ENCODE measurements at places on chromosomes 16 and 17.

GRCh38 chr16:84660973-84661372 lies 12.7 kb downstream of the KLHL36 start:
- H3K4me1 ChIP-seq, result no peaks in the 10 kb centered on the region
- H3K36me3 ChIP-seq, result peaks cover 56% of the 10 kb centered on the region
- no peak overlapping the region for H3K4me3 ChIP-seq
- no peak overlapping the region for H3K27ac ChIP-seq

- no peak overlapping the region for H3K27ac ChIP-seq
- H3K4me3 ChIP-seq, result no peak overlapping the region
- H3K27me3 ChIP-seq, result peaks cover 3% of the 10 kb centered on the region
- no peaks in the 10 kb centered on the region for H3K4me1 ChIP-seq
Observed at GRCh38 chr17:42031584-42031983, 11.7 kb downstream of the NKIRAS2 start.

DNA sequence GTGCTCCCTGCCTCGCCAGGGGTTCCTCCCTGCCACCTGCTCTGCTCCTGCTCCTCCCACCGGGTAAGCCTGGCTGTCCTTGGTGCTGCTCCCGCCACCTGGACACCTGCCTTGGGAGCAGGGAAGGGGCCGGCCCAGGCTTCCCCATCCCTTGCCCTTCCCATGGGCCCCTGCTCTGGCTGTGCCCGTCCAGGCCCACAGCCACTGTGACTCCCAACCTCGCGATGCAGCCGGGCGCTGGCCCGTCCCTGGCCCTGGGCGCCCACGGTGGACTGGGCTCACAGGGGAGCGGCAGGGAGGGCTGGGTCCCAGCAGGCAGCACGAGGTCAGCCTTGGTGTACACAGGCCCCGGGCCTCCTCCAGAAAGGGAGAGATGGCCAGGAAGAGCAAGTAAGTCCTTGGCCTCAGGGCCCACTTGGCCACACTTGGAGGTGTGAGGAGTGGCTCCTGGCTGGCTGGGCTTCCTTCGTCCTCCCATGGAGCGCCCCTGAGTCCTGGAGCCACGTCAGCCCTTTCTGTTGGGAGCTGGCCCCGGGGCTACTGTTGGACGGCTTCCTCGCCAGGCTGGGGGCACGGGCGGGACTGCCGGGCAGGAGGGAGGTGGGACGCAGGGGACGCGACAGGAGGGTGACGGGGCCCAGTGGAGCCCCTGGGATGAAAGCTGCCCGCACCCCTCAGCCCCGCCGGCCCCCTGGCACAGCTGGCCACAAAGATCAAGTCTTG lies 15.3 kb downstream of the ENGASE start:
- no peak overlapping the region for H3K27ac ChIP-seq
- peaks cover 2% of the 10 kb centered on the region for H3K36me3 ChIP-seq
- H3K4me1 ChIP-seq, result no peaks in the 10 kb centered on the region
- H3K27me3 ChIP-seq, result peaks cover 1% of the 10 kb centered on the region
- DNase-seq, result no peak

DNA sequence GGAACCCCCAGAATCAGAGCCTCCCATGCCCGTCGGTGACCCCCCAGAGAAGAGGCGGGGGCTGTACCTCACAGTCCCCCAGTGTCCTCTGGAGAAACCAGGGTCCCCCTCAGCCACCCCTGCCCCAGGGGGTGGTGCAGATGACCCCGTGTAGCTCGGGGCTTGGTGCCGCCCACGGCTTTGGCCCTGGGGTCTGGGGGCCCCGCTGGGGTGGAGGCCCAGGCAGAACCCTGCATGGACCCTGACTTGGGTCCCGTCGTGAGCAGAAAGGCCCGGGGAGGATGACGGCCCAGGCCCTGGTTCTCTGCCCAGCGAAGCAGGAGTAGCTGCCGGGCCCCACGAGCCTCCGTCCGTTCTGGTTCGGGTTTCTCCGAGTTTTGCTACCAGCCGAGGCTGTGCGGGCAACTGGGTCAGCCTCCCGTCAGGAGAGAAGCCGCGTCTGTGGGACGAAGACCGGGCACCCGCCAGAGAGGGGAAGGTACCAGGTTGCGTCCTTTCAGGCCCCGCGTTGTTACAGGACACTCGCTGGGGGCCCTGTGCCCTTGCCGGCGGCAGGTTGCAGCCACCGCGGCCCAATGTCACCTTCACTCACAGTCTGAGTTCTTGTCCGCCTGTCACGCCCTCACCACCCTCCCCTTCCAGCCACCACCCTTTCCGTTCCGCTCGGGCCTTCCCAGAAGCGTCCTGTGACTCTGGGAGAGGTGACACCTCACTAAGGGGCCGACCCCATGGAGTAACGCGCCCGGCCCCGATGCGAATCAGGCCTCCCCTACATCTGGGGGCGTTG lies 4.0 kb downstream of the TPSG1 start:
- peaks cover 15% of the 10 kb centered on the region for H3K36me3 ChIP-seq
- DNase-seq, result no peak
- no peak overlapping the region for H3K4me3 ChIP-seq

DNA sequence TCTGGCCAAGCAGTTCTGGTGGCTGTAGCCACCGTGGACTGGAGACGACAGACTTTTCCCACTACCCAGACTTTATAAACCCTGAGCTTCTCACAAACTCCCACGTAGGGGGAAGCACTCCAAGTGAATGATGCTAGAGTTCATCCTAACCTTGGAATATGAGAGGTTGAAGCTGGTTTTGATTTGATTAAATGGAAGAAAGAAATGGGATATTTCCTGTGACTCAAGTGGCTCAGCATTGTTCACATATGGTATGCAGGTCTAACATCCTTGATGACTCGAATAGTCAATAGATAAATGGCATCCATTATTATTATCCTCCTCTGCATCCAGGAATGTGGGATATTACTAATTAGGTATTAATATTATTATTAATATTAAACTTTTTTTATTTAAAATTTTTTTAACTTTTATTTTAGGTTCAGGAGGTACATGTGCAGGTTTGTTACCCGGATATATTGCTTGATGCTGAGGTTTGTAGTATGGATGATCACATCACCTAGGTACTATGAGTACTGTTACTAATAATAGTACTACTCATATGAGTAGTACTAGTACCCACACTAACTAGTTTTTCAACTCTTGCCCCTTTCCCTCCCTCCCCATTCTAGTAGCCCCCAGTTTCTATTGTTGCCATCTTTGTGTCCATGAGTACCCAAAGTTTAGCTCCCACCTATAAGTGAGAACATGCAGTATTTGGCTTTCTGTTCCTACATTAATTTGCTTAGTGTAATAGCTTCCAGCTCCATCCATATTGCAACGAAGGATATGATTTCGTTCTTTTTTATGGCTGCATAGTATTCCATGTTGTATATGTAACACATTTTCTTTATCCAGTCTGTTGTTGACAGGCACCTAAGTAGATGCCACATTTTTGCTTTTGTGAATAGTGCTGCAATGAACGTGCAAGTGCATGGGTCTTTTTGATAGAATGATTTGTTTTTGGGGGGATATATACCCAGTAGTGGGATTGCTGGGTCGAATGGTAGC lies 22.9 kb downstream of the PIK3R6 start:
- no peak for DNase-seq
- no peaks in the 10 kb centered on the region for H3K4me1 ChIP-seq
- H3K4me3 ChIP-seq, result no peak overlapping the region
- peaks cover 1% of the 10 kb centered on the region for H3K36me3 ChIP-seq
- no peak overlapping the region for H3K27ac ChIP-seq

DNA sequence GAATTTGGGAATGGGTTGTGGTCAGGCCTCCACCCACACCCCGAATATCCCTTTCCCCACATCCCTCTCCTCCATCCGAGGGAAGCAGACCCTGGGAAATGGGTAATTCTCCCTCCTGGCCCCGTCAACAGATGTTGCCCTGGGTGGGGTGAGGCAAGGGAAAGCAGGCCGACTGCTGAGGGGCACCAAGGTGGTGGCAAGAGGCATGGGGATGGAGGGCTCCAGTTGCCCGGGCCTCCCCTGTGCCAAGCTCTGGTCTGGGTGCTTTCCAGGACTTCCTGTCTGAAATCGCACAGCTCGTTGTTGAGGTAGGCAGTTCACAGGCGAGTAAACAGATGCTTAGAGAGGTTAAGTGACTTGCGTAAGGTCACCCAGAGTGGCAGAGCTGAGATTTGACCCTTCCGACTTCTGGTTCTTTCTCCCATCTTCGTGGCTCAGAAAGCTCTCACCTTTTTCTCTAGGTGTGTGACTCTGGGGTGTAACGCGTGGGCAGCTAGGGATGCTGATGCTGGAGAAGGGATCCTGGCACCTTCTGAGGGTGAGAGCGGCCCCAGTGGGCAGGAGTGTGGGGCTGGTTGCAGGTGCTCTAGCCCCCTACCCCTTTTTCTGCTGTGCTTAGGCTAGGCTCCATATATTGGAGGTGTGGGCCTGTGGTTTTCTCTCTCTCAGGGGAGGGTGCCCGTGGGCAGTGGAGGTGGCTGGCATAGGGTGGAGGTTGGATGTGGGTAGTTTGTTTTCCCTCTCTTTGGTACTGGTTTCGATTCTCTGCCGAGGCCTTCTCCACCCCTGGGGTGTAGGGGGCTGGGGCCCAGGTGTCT lies 17.2 kb downstream of the RARA start:
- no peak for DNase-seq
- peak overlapping the region; percentile 68 for H3K27ac ChIP-seq
- peaks cover 86% of the 10 kb centered on the region for H3K4me1 ChIP-seq
- H3K27me3 ChIP-seq, result no peaks in the 10 kb centered on the region

- no peaks in the 10 kb centered on the region for H3K4me1 ChIP-seq
- H3K36me3 ChIP-seq, result no peaks in the 10 kb centered on the region
- no peak for DNase-seq
- H3K27ac ChIP-seq, result no peak overlapping the region
- peaks cover 2% of the 10 kb centered on the region for H3K27me3 ChIP-seq
Observed at GRCh38 chr17:33531311-33531710, 238.2 kb upstream of the ASIC2 start.

- no peaks in the 10 kb centered on the region for H3K36me3 ChIP-seq
- DNase-seq, result no peak
- H3K27ac ChIP-seq, result no peak overlapping the region
- no peak overlapping the region for H3K4me3 ChIP-seq
Observed at GRCh38 chr16:23960081-23960885, 124.5 kb downstream of the PRKCB start.

GRCh38 chr16:84667600-84668309 lies 19.4 kb downstream of the KLHL36 start:
- peaks cover 13% of the 10 kb centered on the region for H3K36me3 ChIP-seq
- no peak for DNase-seq
- H3K27me3 ChIP-seq, result no peaks in the 10 kb centered on the region
- no peaks in the 10 kb centered on the region for H3K4me1 ChIP-seq
- no peak overlapping the region for H3K4me3 ChIP-seq

DNA sequence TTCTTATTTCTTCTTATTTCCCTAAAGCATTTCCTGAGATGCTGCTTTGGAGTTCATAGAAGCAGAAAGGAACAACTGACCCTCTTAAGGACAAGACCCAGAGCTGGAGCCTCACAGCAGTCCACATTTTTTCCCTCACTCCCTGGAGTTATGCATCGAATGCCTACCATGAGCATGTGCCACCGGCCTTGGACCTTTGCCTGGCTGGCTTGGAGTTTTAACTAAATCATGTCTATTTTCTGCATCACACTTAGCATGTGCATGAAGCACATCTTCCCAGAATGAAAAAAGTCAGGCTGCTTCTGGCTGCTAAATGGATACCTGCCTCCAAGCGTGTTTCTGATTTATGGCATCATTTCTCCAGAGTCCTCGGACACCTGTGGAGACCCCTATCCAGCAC lies 104.5 kb downstream of the SPACA3 start:
- no peaks in the 10 kb centered on the region for H3K36me3 ChIP-seq
- H3K27ac ChIP-seq, result no peak overlapping the region
- DNase-seq, result no peak

DNA sequence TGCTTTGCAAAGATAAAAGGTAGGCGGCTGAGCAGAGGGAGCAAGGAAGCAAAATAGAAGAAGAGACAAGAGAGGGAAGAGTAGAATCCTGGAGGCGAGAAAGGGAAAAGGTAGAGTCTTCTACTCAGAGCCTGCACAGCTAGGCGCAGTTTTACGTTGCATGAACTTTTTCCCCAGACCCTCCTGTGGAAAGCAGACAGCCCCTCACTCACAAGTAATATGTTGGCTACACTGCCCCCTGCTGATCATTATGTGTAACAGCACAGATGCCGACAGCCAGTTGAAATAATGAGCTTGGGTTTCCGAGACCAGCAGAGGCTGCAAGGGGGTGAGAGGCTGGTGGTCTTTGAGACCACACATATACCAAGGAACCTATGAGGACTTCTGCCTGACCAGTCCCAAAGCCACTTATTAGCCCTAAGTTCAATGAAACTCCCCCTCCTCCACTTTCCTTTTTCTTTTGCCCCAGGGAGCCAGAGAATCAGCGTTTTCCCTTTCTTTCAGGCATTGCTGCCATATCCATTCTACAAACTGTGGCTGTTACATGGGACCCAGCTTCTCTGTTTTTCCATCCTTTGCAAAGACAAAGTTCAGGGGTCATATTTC lies 22.5 kb upstream of the CMTR2 start:
- H3K36me3 ChIP-seq, result no peaks in the 10 kb centered on the region
- H3K27ac ChIP-seq, result no peak overlapping the region
- no peak for DNase-seq

All from chondrocyte (in vitro differentiated cells).